ENCODE measurements at places on chromosomes 6 and 20.

DNA sequence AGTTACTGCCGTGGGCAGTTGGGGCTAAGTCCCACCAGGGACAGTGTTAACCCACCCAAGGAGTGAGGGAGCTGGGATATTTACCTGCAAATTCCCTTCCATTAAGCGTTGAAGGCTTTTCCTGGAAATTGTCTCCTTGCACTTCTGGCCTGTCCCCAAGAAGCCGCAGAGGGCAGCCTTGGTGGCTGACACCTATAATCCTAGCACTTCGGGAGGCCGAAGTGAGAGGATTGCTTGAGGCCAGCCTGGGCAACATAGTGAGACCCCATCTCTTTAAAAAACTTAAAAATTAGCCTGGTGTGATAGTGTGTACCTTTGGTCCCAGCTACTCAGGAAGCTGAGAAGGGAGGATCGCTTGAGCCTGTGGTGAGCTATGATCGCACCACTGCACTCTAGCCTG, 204.4 kb downstream of the EYA2 start:
- no peak for DNase-seq

- DNase-seq = no peak
Observed at GRCh38 chr6:28634761-28635546, 109.3 kb downstream of the GPX5 start.

- DNase-seq = no peak
Observed at GRCh38 chr20:59258221-59258621, 42.2 kb upstream of the EDN3 start.

DNA sequence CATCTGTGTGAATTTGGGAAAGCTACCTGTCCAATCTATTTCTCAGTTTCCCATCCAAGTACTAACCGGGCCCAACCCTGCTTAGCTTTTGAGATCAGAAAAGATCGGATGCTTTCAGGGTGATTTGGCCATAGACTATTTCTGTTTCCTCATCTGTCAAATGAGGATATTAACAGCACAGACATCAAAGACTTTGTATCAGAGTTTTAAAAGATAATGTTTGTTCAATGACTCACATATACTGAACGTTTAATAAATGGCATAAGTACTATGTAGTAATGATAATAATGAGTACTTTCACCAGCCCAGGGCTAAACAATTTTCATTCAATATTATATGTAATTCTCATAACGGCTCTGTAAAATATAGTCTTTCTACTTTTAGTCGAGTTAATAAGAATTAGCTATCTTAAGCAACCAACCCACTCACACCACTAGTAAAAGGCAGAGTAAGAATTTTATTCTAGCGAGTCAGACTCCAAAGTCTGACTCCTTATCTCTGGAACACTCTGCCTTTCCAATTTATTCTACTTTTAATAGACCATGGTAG, 216.5 kb downstream of the ARHGAP18 start:
- no peak for DNase-seq

DNA sequence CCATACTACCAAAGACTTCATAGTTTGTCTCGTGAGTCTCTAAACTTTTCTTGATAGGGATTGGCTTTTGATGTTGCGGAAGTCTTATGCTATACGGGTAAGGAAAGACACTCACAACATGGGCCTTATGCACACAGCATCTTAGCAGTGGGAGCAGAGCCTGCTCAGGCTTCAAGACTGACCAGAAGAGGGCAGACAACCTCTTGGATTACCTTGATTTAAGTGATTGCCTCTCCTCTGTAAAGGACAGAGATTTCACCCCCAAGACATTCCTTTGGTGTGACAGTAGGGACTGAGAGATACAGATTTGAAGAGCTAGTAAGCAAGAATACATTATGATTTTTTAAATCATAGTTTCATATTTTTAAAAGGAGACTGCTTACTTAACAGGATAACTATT, 71.0 kb upstream of the SAMD3 start:
- no peak for DNase-seq

DNA sequence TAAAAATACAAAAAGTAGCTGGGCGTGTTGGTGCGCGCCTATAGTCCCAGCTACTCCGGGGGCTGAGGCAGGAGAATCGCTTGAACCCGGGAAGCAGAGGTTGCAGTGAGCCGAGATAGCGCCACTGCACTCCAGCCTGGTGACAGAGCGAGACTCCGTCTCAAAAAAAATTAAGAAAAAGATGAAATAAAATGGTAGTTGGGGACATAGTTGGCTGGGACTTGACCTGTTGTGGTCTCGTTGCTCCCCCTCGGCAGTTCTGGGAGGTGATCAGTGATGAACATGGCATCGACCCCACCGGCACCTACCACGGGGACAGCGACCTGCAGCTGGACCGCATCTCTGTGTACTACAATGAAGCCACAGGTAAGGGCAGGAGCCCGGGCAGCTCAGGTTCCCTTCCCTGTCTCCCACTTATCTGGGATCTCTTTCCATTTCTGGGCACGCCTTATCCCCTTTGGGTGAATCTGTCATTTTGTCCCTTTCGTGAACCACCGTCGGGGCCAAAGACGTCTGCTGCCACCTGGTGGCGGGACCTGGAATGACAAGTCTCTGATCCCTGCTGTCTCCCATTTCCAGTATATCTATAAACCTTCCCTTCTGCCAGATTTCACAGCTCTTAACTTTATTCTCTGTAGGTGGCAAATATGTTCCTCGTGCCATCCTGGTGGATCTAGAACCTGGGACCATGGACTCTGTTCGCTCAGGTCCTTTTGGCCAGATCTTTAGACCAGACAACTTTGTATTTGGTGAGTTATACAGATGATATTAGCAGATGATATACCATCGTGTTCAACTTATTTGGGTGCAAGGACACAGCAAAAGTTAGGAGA, 2.3 kb downstream of the TUBB start:
- DNase-seq = peak; percentile 81

DNA sequence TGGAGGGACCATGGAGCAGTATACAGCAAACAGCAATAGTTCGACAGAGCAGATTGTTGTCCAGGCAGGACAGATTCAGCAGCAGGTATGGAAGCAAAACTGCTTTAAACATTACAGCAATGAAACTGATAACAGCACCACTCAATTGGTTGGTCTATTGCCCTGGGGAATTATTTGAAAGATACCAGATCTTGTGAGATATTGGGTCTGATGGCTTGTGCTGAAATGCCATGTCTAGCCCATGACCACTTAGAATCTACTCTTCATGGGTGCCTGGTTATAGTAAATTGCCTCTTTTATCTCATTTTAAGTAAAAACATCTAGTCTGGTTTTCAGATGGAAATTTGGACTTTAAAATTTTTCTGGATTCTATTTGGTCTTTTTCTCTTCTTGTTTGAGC, 6.3 kb downstream of the NFYA start:
- DNase-seq = no peak

- no peak for DNase-seq
Observed at GRCh38 chr6:153588330-153588729, 450.7 kb upstream of the OPRM1 start.

GRCh38 chr6:106799031-106799894, 169.9 kb downstream of the QRSL1 start:
- DNase-seq = no peak

DNA sequence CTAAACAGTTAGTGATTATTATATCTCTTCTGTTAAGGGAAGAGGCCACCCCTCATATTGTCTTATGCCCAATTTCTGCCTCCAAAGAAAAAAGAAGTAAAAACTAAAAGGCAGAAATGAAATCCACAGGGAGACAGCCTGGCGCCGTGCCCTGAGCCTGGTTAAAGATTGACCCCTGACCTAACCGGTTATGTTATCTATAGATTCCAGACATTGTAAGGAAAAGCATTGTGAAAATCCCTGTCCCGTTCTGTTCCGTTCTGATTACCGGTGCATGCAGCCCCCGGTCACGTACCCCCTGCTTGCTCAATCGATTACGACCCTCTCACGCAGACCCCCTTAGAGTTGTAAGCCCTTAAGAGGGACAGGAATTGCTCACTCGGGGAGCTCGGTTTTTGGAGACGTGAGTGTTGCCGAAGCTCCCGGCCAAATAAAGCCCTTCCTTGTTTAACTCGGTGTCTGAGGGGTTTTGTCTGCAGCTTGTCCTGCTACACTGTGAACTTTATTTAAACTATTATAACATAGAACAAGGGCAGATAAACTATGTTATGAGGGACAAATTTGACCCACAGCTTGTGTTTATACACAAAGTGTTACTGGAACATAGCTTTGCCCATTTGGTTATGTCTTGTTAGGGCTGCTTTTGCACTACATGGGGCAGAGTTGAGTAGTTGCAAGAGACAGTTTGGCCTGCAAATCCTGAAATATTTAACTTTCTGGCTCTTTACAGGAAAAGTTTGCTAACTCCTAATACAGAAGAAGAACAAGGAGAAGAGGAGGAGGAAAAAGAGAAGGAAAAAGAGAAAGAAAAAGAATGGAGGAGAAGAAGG, 49.6 kb downstream of the CD24 start:
- no peak for DNase-seq

DNA sequence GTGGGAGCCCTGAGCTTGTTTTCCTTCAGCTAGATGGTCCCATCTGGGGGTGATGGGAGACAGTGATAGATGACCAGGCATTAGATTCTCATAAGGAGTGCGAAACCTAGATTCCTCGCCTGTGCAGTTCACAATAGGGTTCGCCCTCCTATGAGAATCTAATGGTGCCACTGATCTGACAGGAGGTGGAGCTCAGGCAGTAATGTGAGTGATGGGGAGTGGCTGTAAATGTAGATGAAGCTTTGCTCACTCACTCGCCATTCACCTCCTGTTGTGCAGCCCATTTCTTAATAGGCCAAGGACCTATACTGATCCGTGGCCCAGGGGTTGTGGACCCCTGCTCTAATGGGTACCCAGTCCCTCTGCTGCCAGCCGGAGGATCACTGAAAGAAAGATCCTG, 20.7 kb upstream of the KCNB1 start:
- no peak for DNase-seq

GRCh38 chr6:156807028-156807427, 29.9 kb downstream of the ARID1B start:
- no peak for DNase-seq

DNA sequence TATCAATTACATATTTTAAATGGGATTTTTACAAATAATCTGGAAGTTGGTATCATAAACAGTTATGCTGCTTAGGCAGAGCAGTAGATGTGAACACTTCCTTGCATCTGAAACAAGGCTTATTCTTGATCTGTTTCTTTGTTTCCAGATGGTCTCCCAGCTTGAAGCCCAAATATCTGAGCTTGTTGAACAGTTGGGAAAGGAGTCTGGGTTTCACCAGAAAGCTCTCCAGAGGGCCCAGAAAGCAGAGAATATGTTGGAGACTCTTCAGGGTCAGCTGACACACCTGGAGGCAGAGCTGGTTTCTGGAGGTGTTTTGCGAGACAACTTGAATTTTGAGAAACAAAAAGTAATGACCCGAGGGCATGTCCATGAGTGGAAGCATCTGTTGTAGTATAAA, 91.9 kb downstream of the CCDC170 start:
- DNase-seq = no peak

GRCh38 chr20:3223651-3223993, 14.3 kb downstream of the ITPA start:
- no peak for DNase-seq

GRCh38 chr6:3740551-3741476, 10.7 kb downstream of the PXDC1 start:
- no peak for DNase-seq

DNA sequence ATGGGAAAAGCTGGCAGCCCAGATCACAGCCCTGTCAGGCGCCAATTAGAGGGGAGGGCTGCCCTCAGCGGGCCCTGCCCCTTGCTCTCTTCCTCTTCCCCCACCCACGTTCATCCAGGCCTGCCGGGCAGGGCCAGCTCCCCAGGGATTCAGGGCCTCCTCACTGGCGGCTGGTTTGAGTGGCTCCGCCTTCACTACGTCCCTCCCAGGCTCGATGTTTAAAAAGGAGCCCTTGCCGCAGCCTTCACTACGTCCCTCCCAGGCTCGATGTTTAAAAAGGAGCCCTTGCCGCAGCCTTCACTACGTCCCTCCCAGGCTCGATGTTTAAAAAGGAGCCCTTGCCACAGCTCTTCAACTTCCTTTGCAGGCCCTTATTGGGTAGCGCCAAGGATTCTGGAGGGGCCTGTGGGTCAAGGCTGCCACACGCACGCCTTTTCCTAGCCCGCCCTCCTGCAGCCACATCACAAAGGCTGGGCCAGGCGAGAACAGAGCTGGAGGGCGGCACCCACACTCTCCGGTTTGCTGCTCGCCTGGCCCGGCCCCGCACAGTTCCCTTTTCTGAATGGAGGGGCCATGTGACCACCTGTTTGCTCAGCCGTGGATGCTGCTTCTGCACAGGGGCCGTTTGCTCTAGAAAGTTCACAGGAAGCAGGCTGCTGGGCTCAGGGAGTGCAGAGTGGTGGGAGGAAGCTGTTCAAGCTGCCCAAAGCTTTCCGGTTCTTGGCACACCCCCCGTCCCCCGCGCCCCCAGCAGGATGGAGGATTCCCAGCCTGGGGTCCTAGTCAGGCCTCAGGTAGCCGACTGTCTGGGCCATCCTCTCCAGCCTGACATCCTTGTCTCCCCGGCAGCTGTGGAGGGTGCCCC, 1.6 kb downstream of the SLC17A9 start:
- DNase-seq = peak; percentile 45

- DNase-seq = no peak
Observed at GRCh38 chr20:46213946-46214823, 94.1 kb downstream of the CDH22 start.

Measured in effector CD8-positive, alpha-beta T cell (primary cell).